ENCODE measurements at places on chromosomes 5 and 9.

GRCh38 chr5:126450346-126450745, 27.1 kb downstream of the GRAMD2B start:
- no peak for DNase-seq

- DNase-seq, result no peak
Observed at GRCh38 chr9:78248635-78249034, 12.8 kb downstream of the CEP78 start.

DNA sequence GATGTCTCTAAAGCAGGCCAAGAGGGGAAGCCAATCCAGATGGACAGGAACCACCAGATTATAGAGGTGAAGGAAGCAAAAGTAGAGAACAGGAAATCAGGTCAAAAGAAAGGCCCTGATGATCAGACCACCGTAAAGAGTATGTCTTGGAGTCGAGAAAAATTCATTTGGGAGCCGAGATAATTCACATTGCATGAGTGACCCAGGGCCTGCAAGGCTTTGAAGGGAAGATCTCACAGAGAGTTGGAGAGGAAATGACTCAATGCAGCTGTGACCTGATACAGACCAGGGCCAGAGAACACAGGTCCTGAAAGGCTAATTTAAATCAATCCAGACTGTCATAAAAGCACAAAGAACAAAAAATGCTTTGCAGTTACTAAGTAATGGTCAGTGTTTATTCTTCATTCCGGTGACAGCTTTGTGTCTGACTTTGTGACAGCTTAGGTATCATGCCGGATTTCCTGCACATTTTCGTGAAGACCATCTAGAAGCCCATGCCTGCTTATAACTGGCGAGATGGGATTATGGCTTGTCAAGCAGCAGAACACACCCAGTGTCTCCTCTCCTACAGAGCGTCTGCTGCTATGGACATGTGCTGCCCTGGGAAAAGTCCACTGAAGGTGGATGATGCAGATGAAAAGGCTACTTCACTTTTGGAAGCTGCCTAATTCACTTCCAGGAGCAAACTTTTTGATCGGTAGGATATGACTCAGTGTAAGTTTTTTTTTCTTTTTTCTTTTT, 5.8 kb upstream of the ACTBL2 start:
- DNase-seq, result no peak

GRCh38 chr5:94847019-94847418, 228.6 kb downstream of the SLF1 start:
- no peak for DNase-seq

- no peak for DNase-seq
Observed at GRCh38 chr5:93360436-93361088, 220.5 kb downstream of the NR2F1-AS1 start.

GRCh38 chr5:156314416-156314815, 12.5 kb upstream of the SGCD start:
- no peak for DNase-seq

DNA sequence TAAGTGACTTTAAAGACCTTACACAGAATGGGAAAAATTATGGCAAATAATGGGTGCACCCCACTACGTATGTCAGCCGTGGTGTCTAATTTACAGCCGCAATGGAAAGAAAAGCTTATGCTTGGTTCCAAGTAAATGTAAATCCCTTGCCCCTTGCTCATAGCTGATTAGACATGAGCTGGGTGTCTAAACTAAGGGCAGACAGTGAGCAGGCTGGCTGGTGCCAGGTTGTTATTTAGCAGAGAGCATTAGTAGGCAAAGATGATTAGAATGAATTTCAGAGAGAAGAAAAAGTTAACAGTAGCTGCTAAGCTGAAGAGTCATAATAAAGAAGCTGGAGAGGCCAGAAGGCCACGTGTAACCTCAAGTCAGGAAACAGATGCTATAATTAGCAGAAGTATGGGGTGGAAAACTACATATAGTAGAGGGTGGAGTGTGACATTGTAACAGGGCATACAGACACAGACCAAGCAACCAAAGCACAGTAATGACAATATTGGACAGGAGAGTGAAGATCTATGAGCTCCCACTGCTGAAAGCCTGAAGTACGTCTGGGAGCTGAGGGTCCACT, 257.7 kb downstream of the MCTP1 start:
- DNase-seq, result no peak
